Endodermal cell (in vitro differentiated cells): ENCODE measurements at places on chromosomes 12 and 14. TPM values are rescaled to one million over a fixed set of nuclear protein-coding genes. Genes with fewer than 3 reads are reported as not detected.

The CORO1C gene
- total RNA-seq = 112 to 128 TPM (median 125 TPM) in 3 replicates

The SYNDIG1L gene
- 1.2 and 2.0 TPM in 2 replicates for total RNA-seq

The TSPAN19 gene
- not detected in 2 replicates for total RNA-seq

The KRT80 gene
- total RNA-seq = 0.09 TPM in 1 of 3 replicates, not detected in the others

The CIROP gene
- 0.47 to 0.74 TPM (median 0.64 TPM) in 3 replicates for total RNA-seq

The NT5DC3 gene
- 22.7 and 24.2 TPM in 2 replicates for total RNA-seq

The CRIP1 gene
- total RNA-seq = 4.9 to 7.6 TPM (median 7.0 TPM) in 3 replicates

The TMEM52B gene
- not detected in 2 replicates for total RNA-seq

GRCh38 chr14:31388687-31389413 lies 31.5 kb downstream of the HEATR5A start:
- no peaks in the 10 kb centered on the region for H3K27me3 ChIP-seq
- H3K4me1 ChIP-seq = no peaks in the 10 kb centered on the region

- peak overlapping the region; percentile 9 for H3K27ac ChIP-seq
- no peak for DNase-seq
- H3K4me3 ChIP-seq = no peak overlapping the region
- H3K4me1 ChIP-seq = no peaks in the 10 kb centered on the region
- no peaks in the 10 kb centered on the region for H3K36me3 ChIP-seq
Observed at GRCh38 chr12:80766210-80766609, 49.5 kb downstream of the MYF5 start.

DNA sequence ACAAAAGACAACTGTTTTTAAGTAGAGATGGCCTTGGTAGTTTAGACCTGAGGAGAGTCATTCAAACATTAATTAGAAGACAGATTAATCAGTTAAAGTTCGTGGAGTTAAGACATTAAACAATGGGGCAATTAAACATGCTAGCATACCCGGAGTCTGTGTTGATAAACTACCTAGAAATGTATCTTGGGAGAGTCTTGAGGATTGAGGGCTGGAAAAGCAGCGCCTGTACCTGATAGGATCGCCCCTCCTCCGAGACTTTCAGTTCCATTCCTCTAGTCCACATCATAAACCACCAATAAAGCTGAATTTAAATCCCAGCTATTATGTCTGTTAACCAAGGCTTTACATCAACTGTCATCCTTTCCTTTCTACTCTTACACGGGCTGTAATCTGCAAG lies 1.0 kb upstream of the KRAS start:
- H3K36me3 ChIP-seq = peaks cover 15% of the 10 kb centered on the region
- H3K4me3 ChIP-seq = peak overlapping the region; percentile 88
- DNase-seq = no peak
- H3K4me1 ChIP-seq = peaks cover 11% of the 10 kb centered on the region
- no peak overlapping the region for H3K27ac ChIP-seq
- no peaks in the 10 kb centered on the region for H3K27me3 ChIP-seq

DNA sequence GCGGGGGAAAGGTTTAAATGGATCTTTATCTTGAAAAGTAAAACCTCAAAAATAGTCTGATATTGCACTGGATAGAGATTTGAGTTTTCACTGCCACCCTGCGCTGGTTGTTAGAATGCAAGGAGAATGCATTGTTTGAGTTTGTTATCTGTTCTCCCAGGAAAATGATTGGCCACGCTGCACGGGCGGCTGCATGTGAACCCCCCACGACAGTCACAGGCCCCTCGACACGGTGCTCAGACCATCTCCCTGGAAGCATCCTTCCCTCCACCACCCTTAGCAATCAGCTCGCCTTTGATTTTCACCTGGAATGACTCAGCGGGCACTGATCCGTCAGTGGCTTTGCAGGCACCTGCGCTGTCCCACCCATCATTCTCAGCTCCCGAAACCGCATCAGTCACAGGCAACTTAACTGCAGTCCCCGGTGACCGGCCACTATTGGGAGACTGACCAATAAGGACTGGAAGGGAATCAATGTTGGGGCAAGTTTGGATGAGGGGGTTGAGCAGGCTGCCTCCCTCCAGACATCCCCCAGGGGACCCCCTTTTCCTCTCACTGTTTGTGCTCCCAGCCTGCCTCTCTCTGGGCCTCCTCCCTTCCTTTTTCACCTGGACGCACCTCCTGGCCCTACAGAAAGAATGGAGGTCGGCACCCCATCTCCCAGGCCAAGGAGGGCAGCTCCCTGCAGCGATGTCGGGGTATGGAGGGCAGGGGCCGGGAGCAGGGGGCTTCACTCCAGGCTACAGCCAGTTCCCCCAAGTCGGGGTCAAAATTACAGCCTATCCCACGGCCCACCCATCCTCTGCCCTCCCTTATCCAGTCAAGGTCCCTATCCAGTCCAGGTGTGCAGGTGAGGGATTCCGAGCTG lies 28.5 kb upstream of the C14orf180 start:
- DNase-seq = peak; percentile 35
- H3K4me1 ChIP-seq = no peaks in the 10 kb centered on the region
- H3K27me3 ChIP-seq = no peaks in the 10 kb centered on the region

DNA sequence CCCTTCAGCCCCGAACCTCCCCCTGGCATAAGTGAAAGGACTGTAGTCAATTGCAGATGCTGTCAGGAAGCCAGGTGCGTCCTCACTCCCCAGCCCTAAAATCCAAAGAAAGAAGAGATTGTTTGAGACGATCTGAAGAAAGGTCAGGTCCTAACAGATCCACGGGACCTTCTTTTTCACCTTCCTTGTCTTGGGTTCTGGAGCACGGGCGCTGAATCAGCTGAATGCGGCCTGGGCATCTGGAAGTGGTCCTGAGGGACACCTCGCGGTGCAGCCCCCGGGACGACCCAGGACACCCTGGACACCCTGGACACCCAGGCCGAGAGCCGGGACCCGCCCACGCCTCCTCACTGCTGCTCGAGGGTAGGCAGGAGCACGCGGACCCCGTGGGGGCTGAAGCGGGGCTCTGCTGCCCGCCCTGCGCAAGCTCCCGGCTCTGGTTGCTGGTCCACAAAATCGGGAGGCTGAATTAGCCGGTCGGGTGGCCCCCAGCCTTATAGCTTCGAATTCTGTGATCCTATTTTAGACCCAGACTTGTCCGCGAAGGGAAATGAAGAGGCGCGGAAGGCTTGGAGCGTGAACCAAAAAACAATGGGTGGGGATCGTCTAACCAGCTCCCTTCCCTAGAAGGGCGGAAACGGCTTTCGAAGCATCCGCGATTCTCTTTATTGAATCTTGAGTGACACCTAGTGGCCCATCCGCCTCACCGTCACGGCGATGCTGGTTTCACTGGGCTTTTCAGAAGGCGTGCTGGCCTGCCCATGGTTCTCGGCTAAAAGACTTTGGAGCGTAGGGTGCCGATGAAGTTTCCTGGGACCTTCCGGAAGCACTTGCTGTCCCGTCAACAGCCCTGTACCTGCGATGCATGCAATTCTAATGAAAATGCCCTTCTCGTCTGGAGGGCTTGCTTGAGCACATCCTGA lies 46.4 kb upstream of the PLXNC1 start:
- H3K36me3 ChIP-seq = no peaks in the 10 kb centered on the region
- no peak overlapping the region for H3K27ac ChIP-seq
- H3K4me3 ChIP-seq = peak overlapping the region; percentile 77
- peaks cover 12% of the 10 kb centered on the region for H3K4me1 ChIP-seq

- H3K4me3 ChIP-seq = no peak overlapping the region
- H3K4me1 ChIP-seq = no peaks in the 10 kb centered on the region
- no peak overlapping the region for H3K27ac ChIP-seq
Observed at GRCh38 chr12:90682398-90682797, 272.6 kb downstream of the CCER1 start.

DNA sequence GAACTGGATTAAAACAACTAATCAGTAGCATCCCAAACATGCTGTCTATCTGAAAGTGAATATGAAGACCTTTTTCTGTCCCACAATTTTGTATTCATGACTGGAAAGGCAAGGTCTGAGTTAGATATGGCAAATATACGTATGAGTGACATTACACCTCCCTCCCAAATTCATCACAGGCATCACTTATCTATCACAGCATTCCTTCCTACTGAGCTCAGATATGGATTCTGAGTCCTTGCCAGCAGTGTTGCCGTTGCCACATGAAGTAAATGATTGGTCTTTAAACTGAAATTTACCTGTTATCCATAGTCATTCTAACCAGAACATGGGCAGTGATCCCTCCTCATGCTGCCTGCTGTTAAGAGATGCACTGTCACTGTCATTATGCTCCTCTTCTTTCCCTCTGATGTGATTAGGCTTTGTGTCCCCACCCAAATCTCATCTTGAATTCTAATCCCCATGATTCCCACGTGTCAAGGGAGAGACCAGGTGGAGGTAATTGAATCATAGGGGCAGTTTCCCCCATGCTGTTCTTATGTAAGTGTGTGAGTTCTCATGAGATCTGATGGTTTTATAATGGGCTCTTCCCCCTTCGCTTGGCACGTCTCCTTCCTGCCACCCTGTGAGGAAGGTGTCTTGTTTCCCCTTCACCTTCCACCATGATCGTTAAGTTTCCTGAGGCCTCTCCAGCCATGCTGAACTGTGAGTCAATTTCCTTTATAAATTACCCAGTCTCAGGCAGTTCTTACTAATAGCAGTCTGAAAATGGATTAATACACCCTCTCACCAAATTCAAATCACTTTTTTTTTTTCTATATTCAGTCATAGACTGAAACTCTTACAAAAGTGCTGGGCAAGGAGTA lies 288.4 kb downstream of the NUAK1 start:
- no peak for DNase-seq
- no peaks in the 10 kb centered on the region for H3K27me3 ChIP-seq
- H3K4me1 ChIP-seq = peaks cover 22% of the 10 kb centered on the region

DNA sequence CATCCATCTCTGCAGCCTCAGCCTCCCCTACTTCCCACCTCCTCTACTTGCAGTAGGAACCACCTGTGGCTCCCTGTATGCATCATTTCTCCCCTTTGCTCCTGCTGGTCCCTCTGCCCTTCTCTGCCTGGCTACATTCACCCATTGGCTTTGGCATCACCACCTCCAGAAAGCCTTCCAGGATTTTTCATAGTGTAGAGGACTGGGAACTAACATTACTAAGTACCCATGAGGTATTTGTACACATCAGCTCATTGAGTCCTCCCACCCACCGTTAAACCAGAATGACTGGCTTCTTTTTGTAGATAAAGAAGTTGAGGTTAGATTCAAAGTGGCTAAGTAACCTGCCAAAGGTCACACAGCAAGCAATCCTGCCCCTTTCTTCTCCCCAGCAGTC lies 17.1 kb downstream of the SYNE3 start:
- no peak overlapping the region for H3K4me3 ChIP-seq
- no peak overlapping the region for H3K27ac ChIP-seq
- peaks cover 62% of the 10 kb centered on the region for H3K4me1 ChIP-seq
- no peaks in the 10 kb centered on the region for H3K27me3 ChIP-seq
- no peak for DNase-seq

DNA sequence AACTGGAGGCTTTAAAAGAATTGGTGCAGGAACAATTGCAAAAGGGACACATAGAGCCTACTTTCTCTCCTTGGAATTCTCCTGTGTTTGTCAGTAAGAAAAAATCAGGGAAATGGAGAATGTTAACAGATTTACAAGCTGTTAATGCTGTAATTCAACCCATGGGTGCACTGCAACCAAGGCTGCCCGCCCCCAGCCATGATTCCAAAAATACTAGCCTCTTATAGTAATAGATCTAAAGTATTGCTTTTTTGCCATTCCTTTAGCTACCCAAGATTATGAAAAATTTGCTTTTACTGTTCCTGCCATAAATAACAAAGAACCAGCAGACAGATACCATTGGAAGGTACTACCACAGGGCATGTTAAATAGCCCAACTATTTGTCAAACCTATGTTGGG lies 15.3 kb upstream of the OR8S1 start:
- H3K36me3 ChIP-seq = no peaks in the 10 kb centered on the region
- no peaks in the 10 kb centered on the region for H3K4me1 ChIP-seq
- DNase-seq = no peak

GRCh38 chr12:50162230-50162629 lies 4.9 kb downstream of the CERS5 start:
- peaks cover 20% of the 10 kb centered on the region for H3K36me3 ChIP-seq
- no peaks in the 10 kb centered on the region for H3K27me3 ChIP-seq
- no peaks in the 10 kb centered on the region for H3K4me1 ChIP-seq
- no peak overlapping the region for H3K27ac ChIP-seq
- H3K4me3 ChIP-seq = no peak overlapping the region

DNA sequence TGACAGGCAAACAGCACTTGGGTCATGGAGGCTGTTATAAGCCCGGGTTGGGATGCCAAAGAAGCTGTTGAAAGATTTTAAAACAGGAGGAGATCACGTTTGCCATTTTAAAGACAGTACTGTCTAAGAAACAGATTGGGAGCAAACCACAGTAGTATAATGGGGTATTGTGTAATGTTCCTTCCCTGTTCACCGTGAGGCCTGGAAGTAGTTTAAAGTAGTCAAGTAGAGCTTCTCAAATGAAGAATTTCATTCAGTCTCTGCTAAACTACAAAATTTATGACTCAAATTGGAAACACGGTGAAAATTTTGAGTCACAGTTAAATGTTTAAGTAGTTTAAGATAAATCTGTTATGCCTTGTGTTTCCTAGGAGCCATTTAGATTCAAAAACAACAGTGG lies 35.8 kb downstream of the ATP2A2 start:
- no peak overlapping the region for H3K4me3 ChIP-seq
- peaks cover 87% of the 10 kb centered on the region for H3K36me3 ChIP-seq
- no peaks in the 10 kb centered on the region for H3K27me3 ChIP-seq
- no peak for DNase-seq

DNA sequence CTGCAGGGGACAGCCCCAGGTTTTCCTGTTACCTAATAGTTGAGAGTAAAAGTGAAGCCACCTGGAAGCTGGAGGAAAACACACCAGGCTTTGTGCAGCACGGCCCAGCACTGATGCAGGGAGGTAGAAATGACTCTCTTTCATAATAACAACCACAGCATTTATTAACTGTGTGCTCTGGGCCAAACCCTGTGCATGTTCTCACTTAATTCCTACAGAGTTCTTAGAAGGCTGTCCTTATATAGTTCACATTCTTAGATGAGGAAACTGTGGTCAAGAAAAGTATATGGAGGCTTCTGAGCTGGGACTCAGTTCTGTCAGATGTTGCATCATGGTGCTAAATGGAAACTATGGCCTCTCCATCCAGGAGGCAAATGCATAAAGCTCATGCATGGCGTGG lies 100.0 kb downstream of the PAPOLA start:
- no peaks in the 10 kb centered on the region for H3K4me1 ChIP-seq
- H3K4me3 ChIP-seq = no peak overlapping the region
- H3K27me3 ChIP-seq = no peaks in the 10 kb centered on the region
- H3K27ac ChIP-seq = no peak overlapping the region

- no peaks in the 10 kb centered on the region for H3K27me3 ChIP-seq
- no peak overlapping the region for H3K4me3 ChIP-seq
- no peaks in the 10 kb centered on the region for H3K36me3 ChIP-seq
- no peak overlapping the region for H3K27ac ChIP-seq
Observed at GRCh38 chr12:1093166-1093751, 102.2 kb downstream of the ERC1 start.
